ENCODE measurements at places on chromosomes 12 and 14.

- no peak for DNase-seq
These were observed 257.0 kb upstream of the MGAT4C start for GRCh38 chr12:86513226-86513625.

DNA sequence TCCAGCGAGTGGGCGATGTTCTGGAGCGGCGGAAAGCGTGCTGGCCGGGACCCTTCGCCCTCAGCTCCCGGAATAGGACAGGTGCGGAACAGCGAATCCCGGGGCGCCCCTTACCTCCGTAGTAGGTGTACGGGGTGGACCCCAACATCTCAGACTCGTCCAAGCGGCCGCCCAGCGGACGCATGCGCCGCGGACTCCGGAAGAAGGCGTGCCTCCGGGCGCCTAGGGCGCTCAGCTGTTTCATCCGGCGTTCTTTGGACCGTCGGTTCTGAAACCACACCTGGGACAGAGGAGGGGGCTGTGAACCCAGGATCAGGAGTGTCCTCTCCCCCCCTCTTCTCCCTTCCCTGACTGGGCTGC, 4.5 kb downstream of the LHX5 start:
- DNase-seq: peak; percentile 40

DNA sequence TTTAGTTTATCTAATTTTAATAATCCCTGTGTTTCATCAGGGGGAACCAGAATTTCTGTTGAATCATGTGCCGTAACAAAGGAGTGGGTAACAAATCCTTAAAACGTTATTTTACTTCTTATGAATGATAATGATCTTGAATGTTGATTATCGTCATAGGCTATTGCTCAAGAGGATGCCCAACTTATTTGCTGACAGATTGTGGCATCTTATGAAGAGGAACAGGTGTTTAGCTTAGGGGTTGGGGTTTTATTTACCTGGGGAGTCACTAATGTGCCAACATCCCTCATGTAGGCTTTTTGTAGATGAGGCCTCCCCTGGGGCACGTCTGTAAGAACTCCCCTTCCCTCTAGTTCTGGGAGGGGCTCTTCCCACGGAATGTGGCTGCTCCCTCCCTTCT, 32.4 kb upstream of the TMX1 start:
- DNase-seq: no peak

GRCh38 chr12:65121956-65122469, 908 bp upstream of the WIF1 start:
- no peak for DNase-seq

DNA sequence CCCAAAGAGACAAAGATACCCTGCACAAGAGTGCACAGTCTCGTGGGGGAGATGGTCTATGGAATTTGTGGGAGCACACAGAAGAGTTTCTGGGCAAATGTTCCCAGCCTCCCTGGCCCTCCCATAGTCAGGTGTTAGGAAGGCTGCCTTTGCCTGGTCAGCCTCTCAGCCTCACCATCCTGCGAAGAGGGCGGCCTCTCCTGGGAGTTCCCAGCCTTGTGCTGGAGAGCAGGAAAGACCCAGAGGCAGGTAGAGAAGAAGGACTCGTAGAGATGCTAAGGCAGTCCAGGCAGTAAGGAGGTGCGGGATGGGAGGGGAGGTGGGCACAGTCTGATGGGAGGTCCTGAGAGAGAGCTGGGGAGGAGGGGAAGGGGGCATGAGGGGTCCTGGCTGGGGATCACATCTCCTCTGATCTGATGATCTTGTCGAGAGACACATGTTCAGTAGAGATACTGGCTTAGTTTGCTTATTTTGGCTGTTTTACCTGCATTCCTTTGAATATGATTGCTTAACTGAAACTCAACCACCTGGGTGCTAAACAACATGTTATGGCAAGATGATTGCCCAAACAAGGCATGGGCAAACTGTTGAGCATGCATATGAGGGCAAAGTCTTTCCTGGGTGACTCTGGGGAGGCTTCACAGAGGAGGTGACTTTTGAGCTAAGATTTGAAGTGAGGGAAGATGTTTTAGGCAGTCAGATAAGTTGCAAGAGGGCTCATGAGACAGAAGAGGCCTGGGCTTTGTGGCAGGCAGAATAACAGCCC, 10.5 kb downstream of the SERPINA6 start:
- no peak for DNase-seq

DNA sequence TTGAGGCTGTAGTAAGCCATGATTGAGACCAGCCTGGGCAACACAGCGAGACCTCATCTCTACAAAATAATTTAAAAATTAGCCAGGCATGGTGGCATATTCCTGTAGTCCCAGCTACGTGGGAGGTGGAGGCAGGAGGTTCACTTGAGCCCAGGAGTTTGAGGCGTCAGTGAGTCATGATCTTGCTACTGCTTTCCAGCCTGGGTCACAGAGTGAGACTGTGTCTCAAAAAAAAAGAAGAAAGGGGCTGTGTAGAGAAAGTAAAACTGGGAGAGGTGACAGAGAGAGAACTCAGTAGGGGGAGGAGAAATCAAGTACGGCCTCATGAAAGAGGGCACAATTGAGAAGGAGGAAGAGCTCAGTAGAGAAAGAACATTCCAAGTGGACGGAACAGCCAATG, 12.4 kb downstream of the TECPR2 start:
- DNase-seq: no peak

Measured in SK-N-SH (cell line).